ENCODE measurements at places on chromosomes 13 and 19.
A peak's percentile ranks its signal among the peaks of the same experiment; 100 is the strongest.

- no peak for DNase-seq
Observed at GRCh38 chr13:75402787-75403186, 79.2 kb downstream of the TBC1D4 start.

GRCh38 chr19:37218592-37218935, 550 bp downstream of the ZNF383 start:
- peak; percentile 22 for DNase-seq

- no peak for DNase-seq
Observed at GRCh38 chr19:5536337-5536894, 31.3 kb downstream of the TINCR start.

DNA sequence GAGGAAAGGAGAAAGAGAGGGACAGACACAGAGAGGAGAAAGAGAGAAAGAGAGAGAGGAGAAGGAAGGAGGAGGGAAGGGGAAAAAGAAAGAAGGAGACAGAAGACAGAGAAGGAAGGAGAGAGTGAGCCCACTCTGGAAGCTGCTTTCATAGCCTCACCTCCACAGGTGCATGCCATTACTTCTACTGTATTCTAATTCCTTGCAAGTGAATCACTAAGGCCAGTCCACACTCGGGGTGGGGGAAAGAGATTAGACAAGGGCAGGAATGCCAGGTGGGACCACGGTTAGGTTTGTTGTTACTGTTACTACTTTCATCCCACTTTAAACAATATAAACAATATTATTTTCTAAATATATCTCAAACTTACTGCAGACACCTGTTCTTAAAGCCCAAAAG, 684.5 kb upstream of the ARGLU1 start:
- no peak for DNase-seq

DNA sequence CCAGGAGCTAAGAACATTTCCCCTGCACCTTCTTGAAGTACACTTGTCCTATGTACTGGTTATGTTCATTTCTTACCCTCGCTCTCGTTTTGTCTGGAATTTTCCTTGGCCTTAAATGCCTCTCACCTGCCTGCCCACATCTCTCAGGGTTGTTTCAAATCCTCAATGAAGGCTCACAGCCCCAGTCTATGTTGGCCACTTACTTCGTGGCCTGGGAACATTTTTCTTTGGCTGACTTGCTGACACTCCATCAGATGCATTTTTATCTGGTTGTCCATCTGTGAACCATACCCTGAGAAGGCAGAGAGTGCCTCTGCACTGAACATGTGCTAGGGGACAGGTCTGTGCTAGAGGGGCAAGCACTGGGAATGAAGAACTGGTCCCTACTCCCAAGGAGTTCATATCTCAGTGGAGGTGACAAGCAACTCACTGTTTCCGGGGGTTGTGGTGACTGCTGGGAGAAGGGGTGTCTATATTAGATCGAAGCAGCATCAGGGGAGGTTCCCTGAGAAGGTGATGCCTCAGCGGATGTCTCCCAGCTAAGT, 53.6 kb downstream of the USPL1 start:
- no peak for DNase-seq

DNA sequence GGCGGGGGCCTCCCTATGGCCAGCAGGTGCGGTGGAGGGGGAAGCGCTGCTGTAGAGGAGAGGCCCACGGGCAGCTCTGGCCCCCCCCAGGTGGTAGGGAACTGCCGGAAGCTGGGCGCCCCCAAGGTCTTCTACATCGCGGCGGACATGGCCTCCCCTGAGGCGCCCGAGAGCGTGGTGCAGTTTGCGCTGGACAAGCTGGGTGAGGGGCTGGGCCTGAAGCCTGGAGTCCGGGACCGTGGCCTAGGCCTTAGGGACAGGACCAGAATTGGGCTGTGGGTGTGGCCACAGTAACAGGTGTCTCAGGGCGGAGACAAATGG, 3.8 kb upstream of the RPL36 start:
- DNase-seq: no peak

DNA sequence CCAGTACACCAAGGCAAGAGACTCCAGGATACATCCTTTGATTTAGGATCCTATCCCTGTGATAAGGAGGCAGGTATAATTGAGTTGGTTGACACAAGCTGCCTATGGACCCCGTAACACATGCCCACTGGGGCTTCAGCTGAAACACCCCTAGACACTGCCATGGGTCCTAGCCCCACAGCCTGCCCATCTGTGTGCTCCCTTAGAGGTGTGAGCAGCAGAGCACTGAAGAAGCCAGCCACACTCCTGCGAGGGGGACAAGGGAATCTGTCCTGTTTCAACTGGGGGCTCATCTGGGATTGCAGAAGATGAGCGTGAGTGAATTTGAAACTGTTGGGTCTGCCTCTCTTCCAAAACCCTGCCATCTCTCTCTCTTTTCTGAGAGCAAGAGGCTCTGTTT, 385.9 kb upstream of the SLITRK6 start:
- no peak for DNase-seq

DNA sequence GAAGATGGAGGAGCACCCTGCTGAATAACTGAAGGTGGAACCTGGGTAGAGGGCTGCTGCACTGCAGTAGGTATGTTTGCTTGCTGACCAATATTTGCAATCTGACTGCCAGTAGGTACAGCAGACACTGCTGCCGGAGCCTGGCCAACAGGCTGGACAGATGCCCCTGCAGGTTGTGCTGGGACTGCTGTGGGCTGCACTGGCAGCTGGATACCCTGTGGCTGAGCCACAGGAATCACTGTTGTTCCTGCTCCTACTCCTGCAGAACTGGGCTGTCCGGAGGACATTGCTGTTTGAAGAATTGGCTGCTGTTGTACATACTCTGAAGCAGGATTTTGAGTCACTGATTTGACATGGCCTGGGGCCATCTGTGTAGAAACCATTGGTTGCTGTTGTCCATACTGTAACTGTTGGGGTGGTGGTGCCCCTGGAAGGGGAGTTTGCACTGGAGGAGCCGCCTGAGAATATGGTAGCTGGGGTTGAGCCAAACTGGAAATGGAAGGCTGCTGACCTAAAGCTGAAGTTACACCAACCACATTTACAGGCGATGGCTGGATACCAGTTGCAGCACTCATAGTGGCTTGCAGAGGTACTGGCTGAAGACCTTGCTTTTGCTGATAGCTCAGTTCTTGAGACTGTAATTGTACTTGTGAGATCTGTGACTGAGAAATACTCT, 2.2 kb downstream of the TSC22D1 start:
- DNase-seq: peak; percentile 34

GRCh38 chr13:101013245-101013644, 338.6 kb upstream of the TMTC4 start:
- DNase-seq: no peak

DNA sequence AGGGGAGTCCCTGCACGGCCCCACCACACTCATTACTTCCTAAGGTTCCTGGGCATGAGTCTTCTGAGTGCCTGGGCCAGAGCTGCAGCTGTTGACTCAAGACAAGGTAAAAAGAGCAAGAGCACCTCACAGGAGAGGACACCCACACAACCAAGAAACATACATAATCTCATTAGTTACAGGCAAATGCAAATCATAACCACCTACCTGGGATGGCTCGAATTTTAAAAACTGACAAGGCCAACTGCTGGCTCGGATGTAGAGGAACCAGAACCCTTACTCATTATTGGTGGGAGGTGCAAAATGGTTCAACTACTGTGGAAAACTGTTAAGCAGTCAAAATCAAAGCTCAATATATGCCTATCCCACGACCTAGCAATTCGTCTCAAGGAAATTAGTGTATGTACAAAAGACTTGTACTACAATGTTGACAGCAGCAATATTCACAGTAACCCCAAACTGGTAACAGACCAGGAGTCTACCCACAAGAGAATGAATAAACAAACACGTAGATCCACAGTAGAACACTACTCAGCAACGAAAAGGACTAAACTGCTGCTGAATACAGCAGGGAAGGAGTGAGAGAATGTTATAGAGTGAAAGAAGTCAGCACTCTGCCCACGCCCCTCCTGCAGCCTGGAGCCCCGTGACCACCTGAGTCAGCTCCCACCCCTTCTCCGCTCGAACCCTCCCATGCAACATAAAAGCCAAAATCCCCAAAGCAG, 15.8 kb downstream of the AKT2 start:
- no peak for DNase-seq

DNA sequence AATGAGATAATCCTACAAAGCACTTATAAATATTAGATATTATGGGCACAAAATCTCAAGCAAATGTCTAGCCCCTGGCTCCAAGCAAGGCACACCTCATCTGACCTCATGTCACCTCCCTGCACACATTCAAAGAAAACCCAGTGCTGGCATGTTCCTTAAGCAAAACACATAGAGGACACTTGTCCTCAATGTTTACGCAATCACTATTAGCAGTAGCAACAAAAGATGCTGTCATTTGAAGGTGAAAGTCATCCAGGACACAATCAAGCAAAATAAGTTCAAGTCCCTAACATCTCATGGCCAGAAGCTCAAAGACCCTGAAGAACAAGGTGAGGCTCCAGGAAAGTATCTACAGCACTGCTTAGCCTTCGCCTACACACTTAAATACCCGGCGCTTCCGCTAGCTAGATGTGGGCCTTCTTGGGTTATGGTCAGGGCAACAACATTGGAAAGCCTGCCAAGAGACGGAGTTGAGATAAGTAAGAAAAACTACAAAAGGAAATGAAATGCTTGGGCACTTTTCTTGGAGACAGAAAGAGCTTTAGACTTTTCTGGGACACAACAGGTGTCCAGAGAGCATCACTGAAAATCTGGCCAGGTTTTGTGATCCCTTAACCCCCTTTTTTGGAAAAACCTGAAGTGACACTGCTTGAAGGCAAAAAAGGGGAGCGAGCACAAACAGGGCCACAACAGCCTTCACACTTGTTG, 85.7 kb downstream of the FOXO1 start:
- DNase-seq: no peak

DNA sequence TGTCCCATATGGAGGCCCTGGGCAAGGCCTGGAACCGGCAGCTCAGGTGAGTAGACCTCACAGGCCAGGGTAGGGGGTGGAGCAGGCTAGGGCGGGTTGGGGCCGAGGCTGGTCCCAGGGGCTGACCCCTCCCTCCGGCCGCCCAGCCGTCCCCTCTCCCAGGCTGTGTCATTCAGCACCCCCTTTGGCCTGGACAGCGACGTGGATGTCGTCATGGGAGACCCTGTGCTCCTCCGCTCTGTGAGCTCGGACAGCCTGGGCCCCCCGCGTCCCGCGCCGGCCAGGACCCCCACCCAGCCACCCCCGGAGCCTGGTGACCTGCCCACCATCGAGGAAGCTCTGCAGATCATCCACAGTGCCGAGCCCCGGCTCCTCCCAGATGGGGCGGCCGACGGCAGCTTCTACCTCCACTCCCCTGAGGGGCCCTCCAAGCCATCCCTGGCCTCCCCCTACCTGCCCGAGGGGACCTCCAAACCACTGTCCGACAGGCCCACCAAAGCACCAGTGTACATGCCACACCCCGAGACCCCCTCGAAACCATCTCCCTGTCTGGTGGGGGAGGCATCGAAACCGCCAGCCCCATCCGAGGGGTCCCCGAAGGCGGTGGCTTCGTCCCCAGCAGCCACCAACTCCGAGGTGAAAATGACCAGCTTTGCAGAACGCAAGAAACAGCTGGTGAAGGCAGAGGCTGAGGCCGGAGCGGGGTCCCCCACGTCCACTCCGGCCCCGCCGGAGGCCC, 16.0 kb downstream of the CAMSAP3 start:
- DNase-seq: no peak

- no peak for DNase-seq
Observed at GRCh38 chr19:28706693-28707092, 506.3 kb downstream of the UQCRFS1 start.

GRCh38 chr13:101627556-101627943, 175.1 kb downstream of the ITGBL1 start:
- DNase-seq: no peak

DNA sequence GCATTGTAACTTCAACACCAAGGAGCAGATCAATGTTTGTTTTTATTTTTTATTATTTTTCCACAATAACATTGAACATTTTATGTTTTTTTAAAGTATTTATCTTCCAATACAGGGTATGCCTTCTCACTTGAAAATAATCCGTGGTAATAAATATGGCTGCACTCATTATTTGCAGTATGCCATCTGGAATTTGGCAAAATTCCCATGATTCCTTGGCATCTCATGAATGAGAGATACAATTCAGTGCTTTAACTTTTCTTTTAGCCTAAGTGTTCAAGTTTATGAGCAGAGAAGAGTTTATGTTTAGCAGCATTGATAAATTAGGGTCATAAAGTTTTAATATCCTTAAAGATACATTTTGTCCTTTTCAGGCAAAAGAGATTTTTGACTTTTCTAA, 1109.6 kb upstream of the ATXN8OS start:
- DNase-seq: no peak

- DNase-seq: no peak
Observed at GRCh38 chr19:835210-835810, 5.5 kb upstream of the PRTN3 start.

GRCh38 chr13:76976929-76977328, 15.0 kb upstream of the CLN5 start:
- DNase-seq: no peak

- DNase-seq: no peak
Observed at GRCh38 chr19:49918089-49918488, 10.9 kb upstream of the ATF5 start.

DNA sequence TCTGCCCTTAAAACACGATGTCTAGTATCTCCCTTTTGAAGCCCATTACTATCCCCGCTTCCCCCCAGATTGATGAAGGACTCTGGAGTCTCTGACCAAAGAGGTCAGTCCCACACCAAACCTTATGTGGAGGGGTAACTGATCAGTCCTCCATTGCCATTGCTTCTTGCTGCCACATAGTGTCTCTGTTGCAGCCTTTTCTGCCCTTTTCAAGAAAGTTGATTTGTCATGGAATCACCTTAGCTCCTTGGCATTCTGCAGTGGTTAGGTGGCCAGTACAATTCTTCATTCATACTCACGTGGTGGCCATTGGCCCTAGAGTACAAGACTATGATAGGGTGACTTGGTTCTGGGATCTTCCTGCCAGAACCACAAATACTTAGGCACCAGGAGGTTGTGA, 8.4 kb upstream of the HTR2A start:
- no peak for DNase-seq

- DNase-seq: no peak
Observed at GRCh38 chr19:30755581-30755980, 383.4 kb downstream of the ZNF536 start.

- no peak for DNase-seq
Observed at GRCh38 chr13:36086117-36086516, 45.1 kb downstream of the DCLK1 start.

GRCh38 chr13:110126391-110126961, 180.5 kb downstream of the COL4A1 start:
- DNase-seq: no peak

Data from natural killer cell (primary cell).